ENCODE measurements at places on chromosomes 16 and 17.

DNA sequence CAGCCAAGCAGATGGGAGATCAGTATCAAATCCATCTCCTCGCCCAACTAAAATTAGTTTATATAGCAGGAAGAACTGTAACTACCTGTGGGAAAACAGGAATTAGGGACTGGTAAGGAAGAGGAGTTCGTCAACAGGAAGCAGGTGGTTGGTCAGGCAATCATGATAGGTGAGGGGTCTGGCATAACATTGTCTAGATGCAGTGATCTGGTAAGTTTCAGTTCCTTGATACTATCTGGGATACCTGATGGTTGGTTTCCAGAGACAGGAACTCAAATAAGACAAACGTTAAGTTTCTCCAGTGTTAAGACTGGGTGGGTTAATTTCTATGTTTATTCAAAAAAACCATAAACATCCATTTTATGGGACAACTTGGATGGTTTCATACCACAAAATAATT, 53.8 kb downstream of the CEP112 start:
- DNase-seq, result no peak

DNA sequence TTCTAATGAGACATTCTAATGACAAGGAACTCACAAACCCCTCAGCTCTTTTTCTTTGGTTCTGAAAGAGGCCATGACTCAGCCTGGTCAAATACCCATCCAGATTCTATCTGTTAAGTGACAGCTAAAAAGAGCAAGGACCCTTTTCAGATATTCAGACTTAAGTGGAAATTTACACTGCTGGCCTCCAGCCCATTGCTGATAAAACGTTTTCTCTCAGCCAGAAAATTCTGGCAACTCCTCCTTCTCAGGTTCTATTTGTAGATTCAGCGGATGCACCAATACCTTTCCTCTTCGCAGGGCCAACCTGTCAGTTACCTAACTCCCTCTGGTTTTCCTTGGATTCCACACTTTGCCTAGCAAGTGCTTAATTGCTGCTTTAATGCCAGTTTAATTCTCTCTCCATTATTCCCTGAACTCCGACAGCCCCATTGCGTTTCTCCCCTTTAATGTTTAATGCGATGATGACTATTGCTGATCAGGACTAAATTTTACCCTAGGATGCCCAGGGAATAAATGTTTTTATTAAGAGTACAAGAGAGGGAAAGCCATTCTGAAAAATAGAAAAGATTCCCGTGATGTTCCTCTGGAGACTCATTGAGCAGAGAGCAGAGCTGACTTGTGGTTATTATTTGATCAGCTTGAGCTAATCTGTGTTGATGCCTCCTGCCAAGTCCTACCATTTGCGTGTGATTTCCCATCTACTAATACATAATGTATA, 35.9 kb upstream of the TOM1L1 start:
- DNase-seq, result no peak

DNA sequence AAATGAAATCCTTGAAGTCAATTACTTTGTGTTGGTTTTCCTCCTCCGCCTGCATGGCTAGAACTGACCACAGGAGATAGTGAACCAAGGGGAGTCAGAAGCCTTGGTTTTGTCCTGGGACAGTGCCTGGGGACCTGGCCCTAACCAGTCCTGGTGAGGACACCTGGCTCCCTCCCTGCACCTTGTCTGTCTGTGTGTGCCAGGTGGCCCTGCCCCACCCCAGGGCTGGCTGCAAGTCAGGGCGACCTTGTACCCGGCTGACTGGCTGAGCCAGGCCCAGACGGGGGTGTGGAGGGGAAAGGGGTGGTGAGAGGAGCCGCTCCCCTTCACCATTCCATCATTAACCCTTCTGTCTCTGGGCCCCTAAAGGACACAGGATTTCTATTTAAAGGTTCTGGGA, 3.4 kb downstream of the RAPGEFL1 start:
- no peak for DNase-seq

DNA sequence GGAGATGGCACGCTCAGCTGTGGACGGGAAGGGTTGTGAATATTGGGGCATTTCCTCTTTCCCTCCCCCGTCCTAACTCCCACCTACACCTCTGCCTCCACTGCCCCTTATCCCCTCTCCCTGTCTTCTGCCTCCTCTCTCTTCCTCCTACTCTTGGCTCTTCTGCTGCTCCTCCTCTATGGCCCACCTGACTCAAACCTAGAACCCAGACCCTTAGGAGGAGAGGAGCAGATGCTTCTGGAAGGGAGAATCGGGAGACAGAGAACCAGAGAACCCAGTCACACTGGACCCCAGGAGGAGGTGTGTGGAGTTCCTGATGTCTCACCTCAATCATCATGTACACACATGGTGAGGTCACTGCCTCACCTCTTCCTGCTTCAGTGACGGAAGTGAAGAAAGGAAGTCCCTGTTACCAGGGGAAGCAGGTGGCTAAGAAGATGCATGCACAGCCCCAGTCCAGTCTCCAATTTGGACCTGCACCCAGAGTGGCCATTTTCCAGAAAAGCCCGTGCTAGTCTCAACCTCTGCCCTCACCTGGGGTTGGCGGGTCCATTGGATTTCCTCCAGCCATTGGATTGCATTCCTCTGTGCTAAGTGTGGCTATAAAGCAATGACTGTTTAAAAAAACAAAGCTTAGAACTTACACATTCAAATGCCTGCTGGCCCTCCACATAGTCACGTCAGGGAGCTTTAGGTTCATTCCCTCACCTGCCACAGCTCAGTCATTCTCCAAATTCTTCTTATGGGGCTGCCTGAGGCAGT, 4.0 kb downstream of the RNF222 start:
- DNase-seq, result peak; percentile 74

DNA sequence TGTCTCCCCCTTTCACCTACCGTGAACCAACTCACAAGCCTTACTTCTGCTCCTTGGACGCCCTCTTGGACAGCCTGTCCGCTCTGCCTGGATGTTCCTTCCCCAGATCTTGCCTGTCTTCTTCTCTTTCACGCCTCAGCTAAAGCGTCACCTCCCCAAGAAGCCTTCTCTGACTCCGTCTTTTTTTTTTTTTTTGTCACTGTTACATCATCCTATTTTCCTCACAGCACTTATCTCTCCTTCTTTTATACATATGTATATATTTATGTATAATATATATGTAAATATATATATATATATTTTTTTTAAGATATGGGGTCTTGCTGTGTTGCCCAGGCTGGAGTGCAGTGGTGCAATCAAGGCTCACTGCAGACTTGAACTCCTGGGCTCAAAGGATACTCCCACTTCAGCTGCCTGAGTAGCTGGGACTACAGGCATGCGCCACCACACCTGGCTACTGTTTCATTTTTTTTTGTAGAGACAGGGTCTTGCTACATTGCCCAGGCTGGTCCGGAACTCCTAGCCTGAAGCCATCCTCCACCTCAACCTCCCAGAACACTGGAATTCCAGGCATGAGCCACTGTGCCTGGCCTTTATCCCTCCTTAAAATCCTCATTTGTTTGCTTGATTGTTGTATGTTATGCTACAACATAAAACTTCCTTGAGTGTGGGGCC, 16.5 kb upstream of the AKTIP start:
- DNase-seq, result no peak

DNA sequence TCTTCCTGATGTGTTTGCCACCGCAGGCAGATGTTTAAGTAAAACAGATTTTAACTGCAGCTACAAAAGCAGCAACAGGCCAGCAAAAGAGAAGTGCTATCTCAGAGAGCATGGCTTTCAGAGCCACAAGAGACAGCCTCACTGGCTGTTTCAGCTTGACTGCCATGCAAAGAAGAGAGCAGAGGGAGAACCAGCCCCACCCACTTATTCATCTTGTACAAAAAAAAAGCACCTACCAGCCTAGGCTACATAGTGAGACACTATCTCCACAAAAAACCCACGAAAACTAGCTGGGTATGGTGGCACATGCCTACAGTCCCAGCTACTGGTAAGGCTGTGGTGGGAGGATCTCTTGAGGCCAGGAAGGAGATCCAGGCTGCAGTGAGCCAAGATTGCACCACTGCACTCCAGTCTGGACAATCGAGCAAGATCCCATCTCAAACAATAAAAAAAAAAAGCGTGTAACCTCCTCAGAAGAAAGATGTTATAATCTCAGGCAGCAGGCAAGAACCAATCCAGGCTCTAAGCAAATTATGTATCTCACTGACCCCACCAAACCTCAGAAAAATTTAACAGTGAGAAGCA, 30.0 kb downstream of the STH start:
- no peak for DNase-seq

GRCh38 chr16:86761111-86762031, 183.0 kb downstream of the FOXL1 start:
- DNase-seq, result peak; percentile 72

- DNase-seq, result no peak
These were observed 43.4 kb upstream of the CA10 start for GRCh38 chr17:52201767-52202519.

- DNase-seq, result no peak
These were observed 6.7 kb upstream of the ABCC3 start for GRCh38 chr17:50627782-50628601.

- DNase-seq, result no peak
These were observed 43.9 kb downstream of the NKD1 start for GRCh38 chr16:50591800-50592771.

DNA sequence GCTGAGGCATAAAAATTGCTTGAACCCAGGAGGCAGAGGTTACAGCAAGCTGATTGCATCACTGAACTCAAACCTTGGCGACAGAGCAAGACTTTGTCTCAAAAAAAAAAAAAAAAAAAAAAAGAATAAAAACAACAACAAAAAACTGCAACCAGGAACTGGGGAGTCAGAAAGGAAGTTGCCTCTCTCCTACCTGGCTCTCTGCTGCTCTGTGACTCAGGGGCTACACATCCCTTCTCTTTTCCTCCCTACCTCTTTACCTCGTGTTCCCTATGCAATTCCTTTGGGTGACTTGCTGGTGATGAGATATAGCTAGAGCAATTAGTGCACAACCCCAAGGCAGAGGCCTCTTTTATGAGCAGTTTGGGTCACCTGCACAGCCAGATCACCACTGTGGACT, 95.9 kb downstream of the ABCC1 start:
- DNase-seq, result peak; percentile 63

DNA sequence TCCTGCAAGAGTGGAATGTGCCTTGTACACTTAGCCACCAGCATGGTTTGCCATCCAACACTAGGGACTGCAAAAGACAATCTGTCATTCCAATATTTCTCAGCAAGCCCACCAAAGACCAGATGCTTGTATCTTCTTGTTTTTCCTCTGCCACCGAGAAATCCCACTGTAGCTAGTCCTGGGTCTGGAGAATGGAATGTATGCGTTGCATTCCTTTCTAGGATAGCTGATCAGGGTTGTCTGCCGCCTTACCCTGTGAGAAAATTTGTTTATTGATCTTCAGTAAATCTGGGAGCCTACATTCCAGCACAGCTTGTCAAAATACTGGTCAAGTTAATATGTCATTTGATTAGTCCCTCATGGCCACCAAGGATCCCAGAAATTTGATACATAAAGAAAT, 28.1 kb upstream of the ADAMTS18 start:
- DNase-seq, result no peak
